ENCODE measurements at places on chromosomes 5 and 9. TPM values are rescaled to one million over a fixed set of nuclear protein-coding genes. Genes with fewer than 3 reads are reported as not detected.

The CEMIP2 gene
- total RNA-seq, result 144 TPM

The KIF12 gene
- total RNA-seq, result not detected

The PFDN1 gene
- total RNA-seq, result 126 TPM

The ORM1 gene
- not detected for total RNA-seq

The FCN2 gene
- not detected for total RNA-seq

The SHC3 gene
- 2.8 TPM for total RNA-seq

The GPSM1 gene
- total RNA-seq, result 8.3 TPM

The AJM1 gene
- 3.3 TPM for total RNA-seq

The ZNF474 gene
- total RNA-seq, result 0.71 TPM

The FAT2 gene
- not detected for total RNA-seq

DNA sequence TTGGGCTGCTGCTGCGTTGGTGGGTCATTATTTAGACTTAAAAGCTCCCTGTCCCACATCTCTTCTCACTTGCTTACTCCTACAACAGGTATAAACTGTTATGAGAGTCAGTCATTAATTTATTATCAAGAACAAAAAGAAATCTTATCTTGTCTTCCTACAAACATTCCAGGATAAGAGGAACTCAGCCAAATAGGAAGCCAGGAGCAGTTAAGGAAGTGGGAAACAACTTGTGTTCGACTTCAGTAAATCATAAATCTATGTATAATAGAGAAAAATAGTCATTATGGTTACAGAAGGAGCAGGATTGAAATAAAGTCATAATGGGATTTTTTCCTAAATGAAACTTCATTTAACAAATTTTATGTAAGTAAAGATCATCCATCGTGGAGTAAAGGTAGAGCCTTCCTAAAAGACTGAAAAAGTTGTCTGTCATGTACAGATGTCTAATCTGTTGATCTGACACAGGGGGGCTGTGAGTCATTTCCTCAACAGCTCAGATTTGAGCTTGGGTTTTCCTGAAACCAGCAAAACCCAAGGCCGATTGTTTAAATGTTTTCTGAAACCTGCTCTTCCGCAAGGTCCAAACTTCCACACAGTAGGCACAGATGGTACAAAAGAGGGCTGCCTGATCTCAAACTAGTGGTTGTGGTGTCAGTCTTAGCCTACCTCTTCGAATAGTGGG is 25.3 kb upstream of the LRRTM2 start:
- H3K36me3 ChIP-seq, result peaks cover 3% of the 10 kb centered on the region
- peaks cover 13% of the 10 kb centered on the region for H3K4me1 ChIP-seq
- H3K4me3 ChIP-seq, result no peak overlapping the region
- H3K27me3 ChIP-seq, result no peaks in the 10 kb centered on the region

DNA sequence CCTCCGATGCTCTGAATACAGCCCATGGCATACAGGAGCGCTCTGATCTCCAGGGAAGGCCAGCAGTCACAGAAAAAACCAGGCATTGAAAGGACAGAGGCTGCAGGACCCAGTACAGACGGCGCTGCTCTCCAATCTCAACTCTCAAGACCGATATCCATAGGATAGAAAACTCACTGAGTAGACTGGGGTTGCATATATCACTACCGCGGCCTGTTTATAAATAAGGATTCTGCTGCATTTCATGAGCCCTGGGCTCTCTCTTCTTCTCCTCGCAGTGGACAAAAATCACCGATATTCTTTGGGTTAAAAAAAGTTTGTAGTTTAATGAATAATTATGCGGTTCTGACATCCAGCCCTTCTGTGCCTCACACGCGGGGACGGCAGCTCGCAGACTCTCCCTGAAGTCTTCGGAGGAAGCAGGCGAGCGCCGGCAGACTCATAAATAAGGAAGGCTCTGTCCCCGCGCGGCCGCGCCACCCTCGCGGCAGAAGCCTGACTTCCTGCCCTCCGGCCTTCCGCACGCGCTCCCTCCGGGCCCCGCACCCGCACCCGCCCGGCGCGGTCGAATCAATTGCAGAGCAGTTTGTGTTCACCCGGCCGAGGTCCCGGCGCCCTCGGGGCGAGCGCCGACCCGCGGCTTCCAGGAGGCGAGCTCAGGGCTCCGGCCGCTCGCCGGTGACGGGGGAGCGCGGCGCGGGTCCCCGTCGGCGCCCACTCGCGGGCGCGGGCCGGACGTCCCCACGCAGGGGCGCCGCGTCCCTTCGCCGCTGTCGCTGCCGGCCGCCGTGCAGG is at the start of gene FAM78A:
Gene FAM78A, minus strand, starts transcription at position 417 of the 795 bp plus-strand sequence. Its CDS starts 331 bp downstream, at position 86.
- no peak for DNase-seq
- peaks cover 39% of the 10 kb centered on the region for H3K4me1 ChIP-seq
- no peaks in the 10 kb centered on the region for H3K36me3 ChIP-seq

DNA sequence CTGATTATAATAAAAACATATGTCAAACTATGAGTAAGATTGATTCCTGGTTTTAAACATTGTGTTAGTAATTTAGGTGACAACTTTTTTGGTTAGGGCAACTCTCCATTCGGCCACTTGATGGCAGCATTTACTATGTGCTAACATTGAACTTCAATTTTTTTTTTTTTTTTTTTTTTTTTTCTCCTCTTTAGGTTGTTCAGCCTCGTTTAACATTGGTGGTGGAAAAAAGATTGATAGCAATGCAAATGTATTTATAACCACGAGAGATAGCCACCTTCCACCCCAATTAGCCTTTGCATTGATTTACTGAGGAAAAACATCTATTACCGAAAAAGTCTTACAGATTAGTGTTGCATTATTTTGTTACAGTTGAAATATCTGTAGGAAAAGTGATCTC is 159.1 kb downstream of the CSNK1G3 start:
- no peaks in the 10 kb centered on the region for H3K27me3 ChIP-seq
- no peak overlapping the region for H3K27ac ChIP-seq
- DNase-seq, result no peak
- no peaks in the 10 kb centered on the region for H3K36me3 ChIP-seq
- H3K4me3 ChIP-seq, result no peak overlapping the region

- no peaks in the 10 kb centered on the region for H3K27me3 ChIP-seq
- H3K27ac ChIP-seq, result no peak overlapping the region
- H3K4me3 ChIP-seq, result no peak overlapping the region
- H3K4me1 ChIP-seq, result no peaks in the 10 kb centered on the region
- DNase-seq, result no peak
Measured at GRCh38 chr5:126965061-126965475, 65.3 kb downstream of the MARCHF3 start.

DNA sequence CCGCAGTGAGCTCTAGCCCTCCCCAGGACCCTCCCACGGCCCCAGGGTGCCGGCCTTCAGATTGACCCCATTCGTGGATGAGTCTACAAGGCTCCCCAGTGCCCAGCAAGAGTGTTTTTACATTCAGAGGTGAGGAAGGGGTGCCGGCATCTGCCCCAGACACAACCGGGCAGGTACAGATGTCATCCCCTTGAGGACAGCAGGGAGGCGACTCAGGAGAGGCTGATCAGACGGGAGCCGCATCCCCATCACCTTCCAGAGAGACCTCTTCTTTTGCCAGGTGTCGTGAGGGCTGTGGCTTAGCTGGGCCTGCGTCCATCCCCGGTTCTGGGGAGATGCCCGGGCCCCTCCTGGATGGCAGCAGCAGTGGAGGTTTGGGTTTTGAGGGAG is 4.3 kb upstream of the LRRC14B start:
- no peaks in the 10 kb centered on the region for H3K36me3 ChIP-seq
- H3K27me3 ChIP-seq, result peaks cover 34% of the 10 kb centered on the region
- no peak overlapping the region for H3K4me3 ChIP-seq
- no peak for DNase-seq
- peaks cover 32% of the 10 kb centered on the region for H3K4me1 ChIP-seq
- no peak overlapping the region for H3K27ac ChIP-seq

DNA sequence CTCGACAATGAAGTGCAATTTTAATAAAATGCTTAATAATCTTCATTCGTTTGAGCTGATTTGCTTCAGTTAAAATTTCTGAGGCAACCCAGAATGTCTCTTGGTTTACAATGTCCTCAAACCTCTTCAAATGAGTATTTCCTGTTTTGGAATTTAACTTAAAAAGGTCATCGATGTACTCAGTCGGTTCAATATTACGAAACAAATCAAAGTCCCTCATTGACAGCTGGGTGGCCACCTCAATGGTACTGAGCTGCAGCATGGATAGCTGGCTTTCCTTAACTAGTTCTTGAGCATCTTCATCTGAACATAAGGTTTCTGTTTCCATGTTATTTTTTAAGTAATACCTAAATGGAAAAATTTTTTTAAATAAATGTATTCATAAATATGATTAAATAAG is 173.3 kb downstream of the RAPGEF6 start:
- H3K27me3 ChIP-seq, result no peaks in the 10 kb centered on the region
- no peak overlapping the region for H3K4me3 ChIP-seq
- H3K27ac ChIP-seq, result no peak overlapping the region
- H3K36me3 ChIP-seq, result peaks cover 5% of the 10 kb centered on the region
- DNase-seq, result no peak

GRCh38 chr9:96014078-96014477 is 138.6 kb downstream of the ERCC6L2 start:
- no peaks in the 10 kb centered on the region for H3K27me3 ChIP-seq
- H3K36me3 ChIP-seq, result no peaks in the 10 kb centered on the region
- peaks cover 16% of the 10 kb centered on the region for H3K4me1 ChIP-seq
- no peak overlapping the region for H3K27ac ChIP-seq

GRCh38 chr9:108603141-108603540 is 252.6 kb downstream of the ACTL7B start:
- DNase-seq, result no peak
- H3K36me3 ChIP-seq, result no peaks in the 10 kb centered on the region
- H3K4me3 ChIP-seq, result no peak overlapping the region
- no peak overlapping the region for H3K27ac ChIP-seq
- no peaks in the 10 kb centered on the region for H3K27me3 ChIP-seq

GRCh38 chr9:17810728-17811571 is 232.1 kb downstream of the SH3GL2 start:
- H3K4me1 ChIP-seq, result peaks cover 17% of the 10 kb centered on the region
- no peaks in the 10 kb centered on the region for H3K27me3 ChIP-seq
- H3K4me3 ChIP-seq, result peak overlapping the region; percentile 2
- no peak for DNase-seq

DNA sequence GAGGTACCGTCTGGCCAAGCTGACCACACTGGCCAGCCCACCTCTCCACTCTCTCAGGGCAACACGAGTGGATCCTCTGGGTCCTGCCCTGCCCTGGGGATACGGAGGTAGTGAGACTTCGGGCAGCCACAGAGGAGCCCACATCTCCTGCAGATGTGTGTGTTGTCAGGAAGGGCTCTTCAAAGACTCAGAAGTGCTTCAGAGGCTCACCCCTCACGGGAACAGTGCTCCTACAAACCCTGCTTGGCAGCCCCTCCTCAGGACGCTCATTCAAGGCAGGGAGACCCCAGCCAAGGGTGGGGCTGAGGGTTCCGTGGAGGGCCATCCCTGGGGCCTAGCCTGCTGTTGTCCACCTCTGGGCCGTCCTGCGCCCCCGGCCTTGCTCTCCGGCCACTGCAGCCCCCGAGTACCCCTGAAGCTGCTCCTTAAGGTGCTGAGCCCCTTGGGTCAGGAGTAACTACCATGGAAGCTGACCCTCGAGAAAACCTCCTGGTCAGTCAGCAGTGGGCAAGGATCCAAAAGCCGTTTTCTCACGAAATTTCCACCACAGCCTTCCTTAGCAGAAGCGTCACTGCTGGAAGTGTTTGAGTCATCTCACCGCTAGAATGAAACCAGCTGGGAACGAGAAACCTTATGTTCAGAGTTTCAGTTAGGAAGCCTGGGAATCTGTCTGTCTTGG is 23.2 kb upstream of the LRRC14B start:
- no peak overlapping the region for H3K4me3 ChIP-seq
- DNase-seq, result no peak
- H3K4me1 ChIP-seq, result peaks cover 7% of the 10 kb centered on the region
- peaks cover 10% of the 10 kb centered on the region for H3K27me3 ChIP-seq

- peaks cover 25% of the 10 kb centered on the region for H3K4me1 ChIP-seq
- no peak overlapping the region for H3K4me3 ChIP-seq
- H3K27me3 ChIP-seq, result no peaks in the 10 kb centered on the region
- peak; percentile 95 for DNase-seq
Measured at GRCh38 chr5:136082390-136083193, 50.1 kb upstream of the SMAD5 start.

- DNase-seq, result no peak
- no peaks in the 10 kb centered on the region for H3K36me3 ChIP-seq
- H3K27me3 ChIP-seq, result no peaks in the 10 kb centered on the region
- H3K4me3 ChIP-seq, result no peak overlapping the region
- H3K27ac ChIP-seq, result no peak overlapping the region
- H3K4me1 ChIP-seq, result no peaks in the 10 kb centered on the region
Measured at GRCh38 chr5:135710045-135710675, 124.3 kb upstream of the SLC25A48 start.

GRCh38 chr5:12805165-12805698 is 901.0 kb upstream of the CTNND2 start:
- no peaks in the 10 kb centered on the region for H3K4me1 ChIP-seq
- H3K4me3 ChIP-seq, result no peak overlapping the region
- DNase-seq, result no peak
- no peaks in the 10 kb centered on the region for H3K27me3 ChIP-seq
- no peak overlapping the region for H3K27ac ChIP-seq

- H3K4me1 ChIP-seq, result peaks cover 6% of the 10 kb centered on the region
- DNase-seq, result no peak
- no peaks in the 10 kb centered on the region for H3K36me3 ChIP-seq
- peaks cover 49% of the 10 kb centered on the region for H3K27me3 ChIP-seq
- H3K27ac ChIP-seq, result no peak overlapping the region
Measured at GRCh38 chr5:174735498-174736330, 11.3 kb downstream of the MSX2 start.

DNA sequence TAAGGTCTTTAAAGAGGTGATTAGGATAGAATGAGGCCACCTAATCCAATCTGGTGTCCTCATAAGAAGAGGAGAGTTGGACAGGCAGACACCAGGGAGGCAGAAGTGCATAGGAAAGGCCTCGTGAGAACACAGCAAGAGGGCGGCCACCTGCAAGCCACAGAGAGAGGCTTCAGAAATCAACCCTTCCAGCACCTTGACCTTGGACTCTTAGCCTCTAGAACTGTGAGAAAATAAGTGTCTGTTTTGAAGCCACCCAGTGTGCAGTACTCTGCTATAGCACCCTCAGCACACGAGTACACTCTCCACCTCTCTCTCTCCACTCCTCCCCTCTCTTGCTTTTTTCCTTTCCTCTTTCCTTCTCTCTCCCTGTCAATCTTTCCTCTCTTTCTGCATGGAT is 26.8 kb downstream of the NIPAL4 start:
- peaks cover 27% of the 10 kb centered on the region for H3K36me3 ChIP-seq
- no peaks in the 10 kb centered on the region for H3K27me3 ChIP-seq
- no peak for DNase-seq

DNA sequence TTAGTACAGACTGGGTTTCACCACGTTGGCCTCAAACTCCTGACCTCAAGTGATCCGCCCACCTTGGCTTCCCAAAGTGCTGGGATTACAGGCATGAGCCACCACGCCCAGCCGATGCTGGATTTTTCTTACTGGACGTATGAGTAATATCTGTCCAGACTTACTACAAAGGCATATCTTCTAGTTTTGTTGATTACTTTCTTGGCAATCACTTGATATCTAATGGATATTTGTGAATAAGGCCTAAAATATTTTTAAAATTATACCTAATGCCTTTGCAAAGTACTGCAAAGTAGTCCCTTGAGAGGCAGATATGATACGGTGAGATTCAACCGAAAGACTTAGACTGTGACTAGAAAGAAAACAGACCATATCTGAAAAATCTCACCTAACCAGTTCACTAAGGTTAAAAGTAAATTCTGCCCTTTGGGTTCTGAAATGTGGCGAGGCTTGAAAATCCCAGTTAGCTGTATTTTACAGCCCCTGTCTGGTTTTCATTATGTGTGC is 152.1 kb downstream of the GNAQ start:
- no peak overlapping the region for H3K4me3 ChIP-seq
- no peak for DNase-seq
- no peak overlapping the region for H3K27ac ChIP-seq
- H3K36me3 ChIP-seq, result no peaks in the 10 kb centered on the region
- H3K27me3 ChIP-seq, result no peaks in the 10 kb centered on the region
